ENCODE measurements at places on chromosomes 2 and 18.

DNA sequence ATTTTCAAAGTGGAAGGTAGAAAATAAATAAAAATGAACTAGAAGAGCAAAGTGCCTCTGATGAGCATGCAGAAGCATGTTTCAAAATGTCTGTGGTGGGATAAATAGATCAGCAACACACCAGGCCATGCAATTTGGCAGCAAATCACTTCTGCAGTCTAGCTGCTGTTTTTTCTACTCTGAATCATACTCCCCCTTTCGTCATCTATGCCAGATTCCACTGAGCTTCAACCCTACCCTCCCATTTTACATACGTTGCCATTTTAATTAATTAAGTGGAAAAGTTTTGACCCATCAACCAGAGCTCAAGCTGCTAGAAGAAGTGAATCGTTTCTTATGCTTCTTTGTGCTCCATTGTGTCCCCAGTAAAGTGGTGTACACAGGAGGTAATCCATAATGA, 79.3 kb downstream of the NRXN1 start:
- no peak for DNase-seq

DNA sequence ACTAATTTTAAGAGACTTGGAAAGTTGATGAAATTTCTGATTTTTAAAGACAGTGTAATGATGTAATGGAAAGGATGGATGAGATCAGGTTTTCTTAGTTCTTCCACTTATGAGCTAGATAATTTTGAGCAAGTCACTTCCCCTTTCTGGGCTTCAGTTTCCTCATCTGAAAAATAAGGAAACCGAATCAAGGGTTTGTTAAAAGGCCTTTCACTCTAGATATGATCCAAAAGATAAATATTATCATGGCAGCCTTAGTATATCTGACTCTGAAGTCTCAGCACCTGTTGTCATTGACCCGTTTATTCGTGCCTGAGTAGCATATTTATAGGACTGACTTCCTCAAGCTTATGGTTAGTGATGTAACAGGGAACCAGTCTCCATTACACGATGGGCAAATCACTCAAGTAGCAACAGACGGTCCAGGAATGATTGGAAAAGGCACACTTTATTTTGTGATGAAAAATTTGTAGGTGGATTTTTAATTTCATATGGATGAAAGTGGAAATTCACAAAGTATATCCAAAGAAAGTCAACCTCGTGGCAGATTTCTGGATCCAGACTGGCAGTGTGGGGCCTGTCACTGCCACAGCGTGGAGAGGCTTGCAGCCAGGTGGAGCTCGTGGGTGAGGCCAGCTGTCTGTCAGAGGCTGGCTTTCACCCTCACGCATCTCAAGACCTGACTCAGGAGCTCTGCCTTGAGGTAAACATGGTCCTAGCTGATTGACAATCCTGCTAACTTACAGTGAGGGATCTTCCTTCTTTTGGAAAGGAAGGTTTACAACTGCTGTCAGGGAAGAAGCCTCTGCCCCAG, 137.9 kb upstream of the CXCR4 start:
- DNase-seq, result no peak

- no peak for DNase-seq
Observed at GRCh38 chr18:7417727-7418126, 149.4 kb upstream of the PTPRM start.

DNA sequence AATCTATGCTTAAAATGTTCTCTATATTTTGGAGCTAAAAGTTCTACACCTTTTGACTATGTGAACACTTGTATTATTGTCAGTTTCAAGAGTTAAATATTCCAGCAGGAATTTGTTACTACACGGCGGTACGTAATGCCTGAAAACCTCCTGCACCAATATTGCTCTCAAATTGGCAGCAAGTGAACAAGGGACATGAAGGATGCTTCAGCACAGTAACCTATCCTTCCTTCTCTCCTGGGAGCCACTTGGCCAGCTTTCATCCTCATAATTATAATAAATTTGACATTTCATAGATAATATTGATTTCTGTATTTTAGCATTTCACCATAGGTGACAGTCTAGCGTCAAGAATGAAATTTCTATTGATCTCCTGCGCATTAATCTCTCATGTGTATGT, 197.6 kb downstream of the NR4A2 start:
- DNase-seq, result no peak

DNA sequence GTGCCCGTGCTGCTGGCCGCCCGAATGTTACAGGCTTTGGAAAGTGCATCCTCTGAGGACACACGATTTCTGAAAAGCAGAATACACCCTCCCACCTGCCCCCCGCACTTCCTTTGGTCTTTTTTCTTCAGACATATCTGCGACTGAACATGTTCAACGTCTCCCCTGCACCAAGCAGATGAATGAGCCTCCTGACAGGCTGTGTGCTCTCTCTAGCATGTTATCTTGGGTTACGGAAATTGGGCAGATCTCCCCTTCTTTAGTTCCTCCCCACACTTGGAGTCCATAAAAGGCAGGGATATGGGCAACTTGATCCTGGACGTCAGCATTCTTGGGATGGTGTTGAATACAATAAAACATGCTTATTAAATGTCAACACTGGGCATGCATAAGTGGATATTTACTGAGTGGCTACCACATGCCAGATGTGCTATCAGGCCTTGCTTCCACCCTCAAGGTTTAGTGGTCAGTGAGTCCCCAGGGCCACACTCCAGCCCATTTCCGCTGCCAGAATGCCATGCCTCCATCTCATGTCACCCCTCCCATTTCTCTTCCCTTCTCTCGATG, 130.4 kb downstream of the TRIM43 start:
- DNase-seq, result no peak

GRCh38 chr2:217451666-217452065, 551.1 kb downstream of the TNS1 start:
- DNase-seq, result no peak

- DNase-seq, result no peak
Observed at GRCh38 chr2:55112229-55113031, 62.2 kb upstream of the RTN4 start.

- DNase-seq, result no peak
Observed at GRCh38 chr18:79939096-79939495, 12.4 kb downstream of the SLC66A2 start.

- peak; percentile 75 for DNase-seq
Observed at GRCh38 chr2:85707304-85707703, 13.1 kb downstream of the GNLY start.

- DNase-seq, result no peak
Observed at GRCh38 chr2:27373567-27373966, 3.2 kb downstream of the SNX17 start.
